ENCODE measurements at places on chromosomes 13 and 19. TPM values are rescaled to one million over a fixed set of nuclear protein-coding genes. Genes with fewer than 3 reads are reported as not detected.

GRCh38 chr13:80877209-80877943, 536.5 kb upstream of the SPRY2 start:
- H3K4me3 ChIP-seq = no peak overlapping the region
- no peak overlapping the region for H3K27ac ChIP-seq
- H3K36me3 ChIP-seq = no peaks in the 10 kb centered on the region
- no peaks in the 10 kb centered on the region for H3K27me3 ChIP-seq
- DNase-seq = no peak

DNA sequence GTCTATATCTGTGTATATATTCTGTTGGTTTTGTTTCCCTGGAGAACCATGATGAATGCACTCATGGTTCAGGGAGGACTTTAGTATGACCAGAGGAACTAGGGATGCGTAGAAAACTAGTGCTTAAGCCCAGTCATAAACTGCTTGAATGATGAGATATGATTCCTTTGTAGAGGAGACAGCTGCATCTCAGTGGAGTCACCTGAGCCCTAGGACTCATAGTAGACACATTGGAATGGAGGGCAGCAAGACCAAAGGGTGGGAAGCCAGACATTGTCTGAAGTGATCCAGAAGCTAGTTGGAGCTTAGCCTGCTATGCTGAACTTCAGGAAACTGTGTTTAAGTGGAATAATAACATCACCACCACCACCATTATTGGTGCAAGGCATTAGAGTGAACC, 89.5 kb upstream of the SPATA13 start:
- H3K36me3 ChIP-seq = no peaks in the 10 kb centered on the region
- H3K27ac ChIP-seq = no peak overlapping the region
- H3K27me3 ChIP-seq = peaks cover 7% of the 10 kb centered on the region

NANOS3 gene
- 3.5 TPM for total RNA-seq

ZNF850 gene
- total RNA-seq = 3.6 TPM

BCAM gene
- 9.9 TPM for total RNA-seq

Data from osteocyte (in vitro differentiated cells).